ENCODE measurements at places on chromosomes 1 and 21. TPM values are rescaled to one million over a fixed set of nuclear protein-coding genes. Genes with fewer than 3 reads are reported as not detected.

Gene YTHDF2
- 80.9 TPM for total RNA-seq

Gene KLF17
- not detected for total RNA-seq

DNA sequence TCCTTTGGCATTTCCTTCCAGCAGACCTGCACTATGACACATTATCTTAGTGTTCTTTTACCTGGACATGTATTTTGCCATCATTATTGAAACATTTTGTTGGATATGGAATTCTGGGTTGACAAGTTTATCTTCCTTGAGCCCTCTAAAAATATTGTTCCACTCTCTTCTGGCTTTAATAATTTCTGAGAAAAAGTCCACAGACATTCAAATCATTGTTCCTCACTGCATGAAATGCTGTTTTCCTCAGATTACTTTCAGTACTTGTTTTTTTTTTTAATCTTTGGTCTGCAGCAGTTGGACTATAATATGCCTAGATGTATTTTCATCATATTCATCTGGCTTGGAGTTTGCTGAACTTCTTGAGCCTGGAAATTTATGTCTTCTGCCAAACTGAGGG, 88.7 kb downstream of the HLCS start:
- DNase-seq = no peak

DNA sequence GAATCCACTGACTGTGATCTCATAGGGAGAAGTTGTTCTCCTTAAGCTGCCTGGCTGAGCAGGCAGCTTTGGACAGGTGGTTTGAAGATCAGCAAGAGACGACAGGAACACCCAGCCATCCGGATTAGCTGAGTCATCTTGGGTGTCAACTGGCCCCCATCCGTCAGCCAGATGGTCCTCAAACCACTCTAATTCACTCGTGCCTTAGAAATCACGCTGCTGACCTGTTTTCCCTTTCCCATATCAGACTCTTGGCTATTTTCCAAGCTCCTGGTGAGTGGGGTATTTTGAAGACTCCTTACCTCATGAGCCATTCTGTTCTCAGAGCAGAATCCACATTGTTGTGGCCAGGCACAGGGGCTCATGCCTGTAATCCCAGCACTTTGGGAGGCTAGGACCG, 149.1 kb upstream of the L1TD1 start:
- DNase-seq = peak; percentile 40

- no peak for DNase-seq
Measured at GRCh38 chr1:2921970-2922686, 99.1 kb upstream of the ACTRT2 start.

GRCh38 chr1:30525971-30526651, 197.3 kb downstream of the MATN1 start:
- DNase-seq = peak; percentile 59

DNA sequence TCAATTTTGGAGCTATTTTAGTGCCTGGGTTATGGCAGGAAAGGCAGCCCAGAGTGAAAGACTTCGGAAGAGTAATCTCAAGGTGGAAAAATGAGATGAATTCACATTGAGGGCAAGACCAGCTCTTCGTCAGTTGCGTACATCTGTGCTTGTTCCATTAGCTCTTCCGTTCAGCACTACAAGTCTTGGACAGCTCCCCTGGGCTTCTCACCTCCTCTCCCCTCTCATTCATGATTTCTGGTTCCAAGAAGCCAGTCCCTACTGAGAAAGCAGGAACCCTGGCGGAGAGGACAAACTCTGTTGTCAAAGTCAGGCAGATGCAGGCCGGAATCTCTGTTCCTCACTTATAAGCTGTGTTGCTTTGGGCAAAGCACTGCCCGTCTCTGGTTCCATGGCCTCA, 76.5 kb downstream of the ACTL8 start:
- DNase-seq = peak; percentile 8

- no peak for DNase-seq
Measured at GRCh38 chr1:64074767-64075166, 128.7 kb upstream of the UBE2U start.

- no peak for DNase-seq
Measured at GRCh38 chr1:159985473-159985872, 31.4 kb upstream of the SLAMF9 start.

- DNase-seq = no peak
Measured at GRCh38 chr1:21592086-21592865, 76.9 kb downstream of the RAP1GAP start.

DNA sequence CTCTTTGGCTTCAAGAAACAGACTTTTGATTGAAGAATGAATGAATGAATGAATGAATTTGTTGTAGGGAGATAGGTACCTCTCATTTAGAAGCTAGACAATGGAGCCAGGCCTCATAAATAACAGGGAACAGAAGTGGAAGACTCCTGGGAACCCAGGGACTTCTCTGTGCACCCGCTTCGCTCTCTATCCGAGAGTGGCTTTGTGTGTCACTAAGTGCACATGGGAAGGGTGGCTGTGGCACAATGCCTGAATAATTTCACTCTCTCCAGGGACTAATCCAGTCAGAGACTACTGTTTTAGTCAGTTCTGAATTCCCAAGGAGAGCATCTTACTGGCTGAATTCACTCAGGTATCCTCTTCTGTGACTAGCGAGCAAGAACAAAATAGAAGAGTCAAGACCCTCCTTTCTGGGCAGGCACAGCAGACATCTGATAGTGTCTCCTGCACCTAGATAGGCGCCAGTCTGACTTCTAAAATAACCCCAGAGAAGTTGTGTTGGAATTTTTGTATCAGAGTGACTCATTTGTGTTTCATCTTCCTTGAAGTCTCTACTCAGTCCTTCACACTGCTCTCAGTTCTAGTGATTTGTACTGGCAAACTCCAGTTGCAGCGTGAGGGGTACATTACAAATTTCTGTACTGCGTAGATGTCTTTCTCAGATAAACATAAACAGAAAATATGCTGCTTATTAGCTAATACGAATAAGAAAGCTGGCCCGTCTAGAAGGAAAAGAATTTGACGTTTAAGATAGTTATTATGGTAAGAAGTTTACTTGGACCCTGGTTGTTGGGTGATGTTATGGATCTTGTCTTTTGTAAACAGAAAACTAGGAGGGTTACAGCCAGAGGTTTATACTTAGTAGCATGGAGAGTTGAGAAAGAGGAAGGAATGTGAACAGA, 34.0 kb downstream of the BACH1 start:
- no peak for DNase-seq
